ENCODE measurements at places on chromosomes 2 and 18.

GRCh38 chr2:241802421-241803318 lies 6.3 kb upstream of the NEU4 start:
- DNase-seq = no peak

DNA sequence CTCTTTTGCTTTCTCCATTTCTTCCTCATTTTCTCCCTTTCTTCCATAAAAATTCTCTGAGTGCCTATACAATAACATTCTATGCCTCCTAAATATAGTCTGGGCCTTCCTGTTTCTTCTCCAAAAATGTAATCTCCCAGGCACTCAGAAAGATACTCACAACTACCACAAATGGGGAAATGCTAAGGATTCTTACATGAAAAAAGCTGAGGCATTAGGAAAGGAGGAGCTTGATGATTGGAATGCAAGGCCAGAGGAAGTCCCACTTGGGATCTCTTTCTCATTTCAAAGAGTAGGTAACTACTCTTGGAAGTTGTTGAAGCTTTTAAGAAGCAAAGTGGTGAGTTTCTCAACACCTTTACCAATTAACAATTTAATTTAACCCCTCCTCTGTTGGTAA lies 3.4 kb downstream of the VSNL1 start:
- DNase-seq = no peak

GRCh38 chr2:218569661-218570500 lies 1.2 kb downstream of the CNOT9 start:
- peak; percentile 8 for DNase-seq

- DNase-seq = no peak
Observed at GRCh38 chr2:37560863-37561614, 110.4 kb downstream of the CDC42EP3 start.

- no peak for DNase-seq
Observed at GRCh38 chr2:54000122-54000521, 29.3 kb upstream of the PSME4 start.

DNA sequence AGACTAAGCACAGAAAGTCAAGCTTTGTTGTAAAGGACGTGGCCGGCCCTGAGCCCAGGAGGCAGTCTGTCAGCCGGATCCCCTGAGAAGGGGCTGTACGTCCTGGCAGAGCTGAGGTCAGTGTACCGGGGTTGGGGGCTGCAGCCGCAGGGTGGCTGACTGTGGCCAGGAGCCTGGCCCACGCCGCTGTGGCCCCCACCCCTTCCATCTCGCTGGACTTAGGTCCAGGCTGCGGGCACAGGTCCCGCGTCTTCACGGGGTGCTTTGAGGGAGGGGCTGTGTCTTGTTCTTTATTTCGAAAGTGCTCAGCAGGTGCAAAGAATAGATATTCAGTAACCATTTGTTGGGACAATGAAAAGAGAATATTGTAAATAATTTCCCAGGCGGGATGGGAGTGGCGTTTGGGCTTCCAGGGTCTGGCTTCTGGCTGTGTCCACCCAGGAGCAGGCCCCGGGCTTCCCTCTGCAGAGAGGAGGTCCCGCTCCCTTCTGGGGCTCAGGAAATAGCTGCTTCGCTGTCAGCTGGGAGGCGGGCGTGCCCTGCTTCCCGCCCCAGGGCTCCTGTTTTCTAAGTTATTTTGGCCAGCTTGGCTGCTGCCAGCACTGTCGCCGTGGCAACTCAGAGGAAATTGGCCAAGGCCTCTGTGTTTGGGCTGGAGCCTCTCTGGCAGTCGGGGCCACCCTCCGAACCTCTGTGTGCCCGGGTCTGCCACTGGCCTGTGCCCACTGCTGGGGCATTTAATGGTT lies 7.4 kb downstream of the NFATC1 start:
- no peak for DNase-seq

- DNase-seq = peak; percentile 69
Observed at GRCh38 chr2:11692966-11693521, 23.0 kb upstream of the NTSR2 start.

DNA sequence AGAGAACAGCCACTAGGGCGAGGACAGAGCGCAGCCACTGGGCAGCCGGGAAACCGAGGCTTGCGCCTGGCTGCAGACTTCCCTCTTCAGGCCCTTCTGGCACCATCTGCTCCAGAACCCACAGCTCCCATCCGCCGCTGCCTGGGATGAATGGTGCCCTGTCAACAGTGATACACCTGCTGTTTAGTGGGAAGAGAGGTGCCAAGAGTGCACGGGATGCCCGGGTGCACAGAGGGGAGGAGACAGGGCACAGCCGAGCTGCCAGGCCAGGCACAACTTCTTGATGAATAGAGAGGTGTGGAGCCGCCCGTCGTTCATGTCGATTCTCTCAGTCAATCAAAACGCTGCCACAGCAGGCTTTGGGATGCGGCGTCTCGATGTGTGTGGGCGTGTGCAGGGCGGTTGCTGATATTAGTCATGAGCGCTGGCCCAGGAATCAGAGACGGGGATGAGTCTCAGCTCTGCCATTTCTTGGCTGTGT lies 39.5 kb downstream of the RRM2 start:
- no peak for DNase-seq

DNA sequence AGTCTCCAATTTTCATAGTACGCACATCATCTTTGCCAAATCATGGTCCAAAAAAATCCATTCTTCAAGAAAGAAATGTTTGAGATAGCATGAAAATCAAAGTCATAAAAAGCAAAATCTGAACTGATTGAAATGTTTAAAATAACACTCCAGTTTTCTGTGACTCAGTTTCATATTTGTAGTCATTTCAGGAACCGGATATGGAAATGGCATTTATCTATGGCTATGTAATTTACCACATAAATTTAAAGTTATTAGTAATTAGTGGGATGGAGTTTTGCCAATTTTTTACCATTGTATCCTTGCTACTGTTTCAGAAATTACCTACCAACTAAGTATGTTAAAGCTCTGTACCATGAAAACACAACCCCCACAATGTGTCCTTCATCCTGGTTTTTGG lies 456.6 kb upstream of the ACVR2A start:
- no peak for DNase-seq

DNA sequence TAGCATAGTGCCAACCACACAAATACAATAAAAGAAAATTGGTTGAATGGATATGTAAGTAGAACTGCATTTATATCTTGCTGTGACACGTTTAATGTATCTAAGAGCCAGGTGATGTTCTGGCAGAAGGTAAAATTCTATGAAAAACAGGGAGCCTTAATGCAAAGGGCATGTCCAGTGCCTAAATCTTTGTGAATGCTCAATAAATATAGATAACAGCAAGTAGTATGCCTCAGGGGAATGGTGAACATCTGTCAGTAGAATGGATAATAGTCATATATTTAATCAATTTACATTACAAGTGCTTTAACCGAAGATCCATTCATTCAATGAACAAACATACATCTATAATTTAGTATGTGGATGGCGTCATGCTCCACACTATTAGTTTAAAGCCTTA lies 43.7 kb upstream of the NYAP2 start:
- DNase-seq = no peak

GRCh38 chr18:76495006-76495370 lies at the start of gene ZNF516:
ZNF516 (minus strand) TSS chr18:76495242; CDS start chr18:76443054, 52,188 bp downstream.
- DNase-seq = no peak

GRCh38 chr2:18319987-18320386 lies 240.5 kb downstream of the RDH14 start:
- no peak for DNase-seq

GRCh38 chr18:56085551-56085950 lies 497.6 kb upstream of the TCF4 start:
- no peak for DNase-seq

DNA sequence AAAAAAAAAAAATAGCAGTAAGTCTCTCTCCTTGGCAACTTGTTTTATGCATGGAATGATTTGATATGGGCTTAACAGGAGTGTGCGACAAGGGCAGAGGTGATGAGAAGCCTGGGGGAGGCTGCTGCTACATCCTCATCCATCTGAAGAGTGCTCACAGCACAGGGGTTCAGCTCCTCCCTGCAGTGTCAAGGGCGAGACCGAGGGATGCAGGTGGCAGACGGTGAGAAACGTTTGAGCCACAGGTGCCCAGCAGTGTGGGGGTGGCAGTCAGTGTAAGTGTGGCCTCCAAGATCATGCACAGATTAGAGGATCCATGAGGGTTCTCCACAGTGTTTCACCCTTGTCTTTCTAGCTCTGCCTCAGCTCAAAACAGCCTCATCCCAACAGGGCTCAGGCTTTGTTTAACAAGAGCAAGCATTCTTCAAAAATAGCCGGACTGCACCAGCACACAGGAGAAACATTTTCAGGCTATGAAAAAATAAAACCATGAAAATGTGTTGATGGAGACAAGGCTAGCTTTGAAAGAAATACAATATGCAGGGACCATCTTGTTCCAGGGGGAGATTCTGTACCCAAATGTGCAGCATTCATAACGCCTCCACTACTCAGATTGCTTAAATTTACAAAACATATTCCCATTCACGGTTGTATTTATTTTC lies 324.5 kb upstream of the MYT1L start:
- DNase-seq = no peak

DNA sequence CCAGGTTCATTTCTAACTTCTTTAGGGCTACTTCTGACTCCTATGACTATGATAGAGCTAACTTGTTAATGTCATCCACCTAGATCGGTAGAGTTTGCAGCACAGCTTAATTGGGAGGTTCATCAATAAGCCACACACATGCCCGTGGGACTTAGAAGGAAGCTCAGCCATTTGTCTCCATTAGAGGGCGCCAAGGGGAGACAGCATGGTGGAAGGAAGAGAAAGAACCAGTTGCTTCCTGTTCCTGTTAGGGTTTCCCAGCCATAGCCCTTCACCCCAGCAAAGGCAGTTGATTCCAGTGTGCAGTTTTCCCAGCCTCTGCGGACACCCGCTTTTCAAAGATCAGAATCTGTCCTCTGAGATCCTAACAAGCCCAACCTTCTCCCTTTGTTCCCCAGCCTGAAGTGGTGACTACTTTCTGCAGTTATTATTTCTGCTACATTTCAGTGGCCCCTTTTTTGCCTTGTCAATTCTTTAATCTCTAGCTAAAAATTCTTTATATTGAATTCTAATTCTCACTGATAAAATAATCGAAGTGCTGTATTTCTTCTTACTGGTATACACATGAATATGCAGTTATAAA lies 30.3 kb downstream of the MAIP1 start:
- peak; percentile 34 for DNase-seq

GRCh38 chr2:67799886-67800285 lies 262.9 kb downstream of the C1D start:
- no peak for DNase-seq

GRCh38 chr2:137467246-137467862 lies 496.9 kb upstream of the HNMT start:
- DNase-seq = peak; percentile 18

DNA sequence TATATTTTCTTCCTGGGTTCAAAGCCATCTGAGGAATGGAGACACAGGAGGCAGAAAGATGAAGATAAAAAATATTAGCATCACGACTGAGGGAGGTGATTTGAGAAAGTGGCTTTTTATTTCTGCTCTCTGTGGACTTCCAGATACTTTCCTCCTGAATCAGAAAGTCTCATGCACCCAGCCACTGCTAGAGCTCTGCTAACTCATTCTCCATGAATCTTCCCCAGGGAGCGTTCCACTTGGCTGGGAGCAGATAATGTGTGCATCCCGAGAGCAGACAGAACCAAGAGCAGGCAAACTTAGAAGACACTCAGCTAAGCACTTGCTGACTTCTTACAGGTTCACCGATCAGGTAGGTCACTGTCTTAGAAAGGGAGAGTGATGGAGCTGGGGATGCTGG lies 264.1 kb upstream of the THUMPD2 start:
- DNase-seq = no peak

DNA sequence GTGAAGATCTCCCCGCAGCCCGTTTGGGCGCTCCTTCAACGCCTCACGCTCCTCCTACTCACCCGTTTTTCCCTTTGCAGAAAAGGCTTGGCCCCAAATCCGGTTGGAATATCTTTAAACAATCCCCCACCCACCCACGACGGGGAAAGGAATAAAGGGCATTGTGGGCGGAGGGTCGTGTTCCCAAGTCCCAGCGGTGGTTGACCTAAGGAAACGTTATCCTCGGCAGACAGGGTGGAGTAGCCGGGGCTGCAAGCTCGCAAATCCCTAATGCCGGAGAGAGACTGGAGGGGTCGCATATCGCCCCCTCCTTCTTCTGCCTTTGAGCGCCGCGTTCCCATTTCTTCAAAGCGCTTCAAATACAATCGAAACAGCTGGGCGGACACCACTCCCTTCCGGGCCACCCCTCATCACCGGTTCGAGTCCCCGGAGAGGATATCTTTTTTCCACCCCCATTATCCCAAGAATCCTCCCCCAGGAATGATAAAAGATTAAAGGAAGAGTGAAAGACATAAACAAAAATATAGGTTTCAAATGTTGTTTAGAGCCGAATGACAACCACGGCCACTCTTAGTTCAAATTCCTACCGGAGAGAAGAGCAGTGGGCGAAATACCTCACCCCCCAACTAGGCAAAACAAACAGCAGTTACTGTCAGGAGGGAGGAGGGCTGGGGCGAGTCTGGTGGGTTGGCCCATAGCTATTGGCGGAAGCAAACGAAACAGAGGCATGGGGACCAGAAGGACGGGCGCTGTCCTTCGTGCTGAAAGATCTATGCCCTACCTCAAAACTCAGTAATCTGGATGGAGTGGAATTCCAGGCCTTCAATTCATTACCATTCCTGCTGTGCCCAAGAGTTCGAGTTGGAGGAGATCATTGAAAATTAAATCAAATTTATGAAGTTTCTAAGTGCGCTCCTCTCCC lies 2.8 kb upstream of the GAD1 start:
- peak; percentile 71 for DNase-seq

- DNase-seq = no peak
Observed at GRCh38 chr2:71974846-71975245, 172.8 kb downstream of the CYP26B1 start.

DNA sequence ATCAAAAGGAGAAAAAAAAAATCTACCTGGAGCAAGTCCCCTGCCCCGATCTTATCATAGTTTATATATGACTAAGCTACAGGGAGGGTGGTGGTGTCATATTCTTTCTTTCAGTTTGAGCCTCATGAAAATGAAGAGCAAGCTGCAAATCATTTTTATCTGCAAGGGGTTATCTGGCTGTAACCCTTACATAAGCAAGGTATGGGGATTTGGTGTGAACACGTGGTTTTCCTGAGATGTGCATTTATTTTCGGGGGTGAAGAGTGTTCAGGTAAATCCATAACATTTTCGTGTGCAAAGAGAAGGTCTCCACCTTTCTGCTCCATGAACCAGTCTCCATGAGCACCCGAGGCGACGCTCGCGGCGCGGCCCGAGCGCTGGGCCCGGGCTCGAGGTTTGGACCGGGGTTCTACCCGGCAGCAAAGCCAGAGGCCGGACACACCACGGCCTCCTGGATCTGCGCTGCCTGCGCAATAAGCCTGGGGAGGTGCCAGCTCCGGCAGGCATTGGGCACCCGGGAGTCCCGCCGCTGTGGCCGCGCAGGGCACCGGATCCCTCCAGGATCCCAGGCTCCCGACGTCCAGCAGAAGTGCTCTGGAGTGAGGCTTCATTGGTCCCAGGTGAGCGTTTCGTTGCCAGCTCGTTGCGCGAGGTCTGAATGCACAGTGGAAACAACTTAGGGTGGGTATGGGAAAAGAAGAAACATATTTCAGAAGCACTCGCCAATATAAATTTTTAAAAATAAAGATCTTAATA lies 36.1 kb upstream of the GPD2 start:
- peak; percentile 75 for DNase-seq

DNA sequence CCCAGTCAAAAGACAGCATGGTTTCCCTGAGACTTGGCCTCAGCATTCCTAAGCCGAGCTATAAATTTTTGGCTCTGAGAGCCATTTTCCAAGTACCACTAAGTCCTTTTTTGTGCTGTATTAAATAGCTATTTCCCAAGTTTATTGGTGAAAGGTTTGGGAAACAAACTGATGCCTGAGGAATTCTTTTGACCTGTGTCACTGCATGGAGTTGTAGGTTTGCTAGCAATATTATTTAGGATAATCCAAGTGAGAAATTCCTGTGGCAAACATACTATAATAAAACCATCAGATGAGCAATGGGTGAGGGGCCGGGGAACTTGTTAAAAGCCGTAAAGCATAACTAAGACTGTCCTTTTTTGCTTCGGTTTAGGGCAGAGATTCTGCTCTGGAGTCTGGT lies 28.4 kb downstream of the ARHGAP28 start:
- no peak for DNase-seq

All from HuH-7 (cell line).